ENCODE measurements at places on chromosomes 16 and 17. TPM values are rescaled to one million over a fixed set of nuclear protein-coding genes. Genes with fewer than 3 reads are reported as not detected.

MYH13 gene
- not detected for polyA plus RNA-seq

AGRP gene
- not detected for polyA plus RNA-seq

RABEP1 gene
- 40.1 TPM for polyA plus RNA-seq

ZNF319 gene
- polyA plus RNA-seq: 0.82 TPM

SLC6A2 gene
- not detected for polyA plus RNA-seq

RAB11FIP4 gene
- 5.3 TPM for polyA plus RNA-seq

ITGA2B gene
- not detected for polyA plus RNA-seq

THUMPD1 gene
- polyA plus RNA-seq: 19.6 TPM

BHLHA9 gene
- not detected for polyA plus RNA-seq
